Purkinje cell (primary cell): ENCODE measurements at places on chromosomes 11 and 22. TPM values are rescaled to one million over a fixed set of nuclear protein-coding genes. Genes with fewer than 3 reads are reported as not detected.

SPTBN2 gene
- 73.2 and 78.9 TPM in 2 replicates for polyA plus RNA-seq

PPM1F gene
- 0.93 and 1.8 TPM in 2 replicates for polyA plus RNA-seq

TTC38 gene
- polyA plus RNA-seq, result 1.3 and 2.1 TPM in 2 replicates

ZNHIT2 gene
- polyA plus RNA-seq, result 0.19 and 1.9 TPM in 2 replicates

RAB39A gene
- 1.1 and 2.8 TPM in 2 replicates for polyA plus RNA-seq

MS4A12 gene
- polyA plus RNA-seq, result not detected in 2 replicates

CHST1 gene
- 3.8 and 9.0 TPM in 2 replicates for polyA plus RNA-seq

OTOG gene
- polyA plus RNA-seq, result not detected in 2 replicates

CSTPP1 gene
- polyA plus RNA-seq, result 56.7 and 75.9 TPM in 2 replicates

ASCL2 gene
- not detected in 2 replicates for polyA plus RNA-seq

MIOX gene
- not detected in 2 replicates for polyA plus RNA-seq

VPREB1 gene
- not detected in 2 replicates for polyA plus RNA-seq

ELFN2 gene
- polyA plus RNA-seq, result 0.14 and 0.19 TPM in 2 replicates

KRTAP5-9 gene
- polyA plus RNA-seq, result not detected in 2 replicates

SMC1B gene
- polyA plus RNA-seq, result not detected in 2 replicates

NCR3LG1 gene
- 0.45 and 0.66 TPM in 2 replicates for polyA plus RNA-seq

SLC22A8 gene
- polyA plus RNA-seq, result not detected in 2 replicates

APLNR gene
- polyA plus RNA-seq, result not detected in 2 replicates

P2RX6 gene
- 0.42 and 0.69 TPM in 2 replicates for polyA plus RNA-seq

TMEM179B gene
- polyA plus RNA-seq, result 19.7 and 23.2 TPM in 2 replicates
